ENCODE measurements at places on chromosomes 5 and 9. TPM values are rescaled to one million over a fixed set of nuclear protein-coding genes. Genes with fewer than 3 reads are reported as not detected.

The SLC6A7 gene
- total RNA-seq, result 0.38 TPM

The FBXO4 gene
- total RNA-seq, result 7.9 TPM

The TRIM36 gene
- total RNA-seq, result 55.2 TPM

The SLC25A2 gene
- 0.92 TPM for total RNA-seq

The INSL4 gene
- total RNA-seq, result 0.29 TPM

The SGCD gene
- 4.0 TPM for total RNA-seq

The AHRR gene
- total RNA-seq, result 13.4 TPM

The CHSY3 gene
- total RNA-seq, result 0.86 TPM

The PGM5 gene
- 5.8 TPM for total RNA-seq

The PCDHGA3 gene
- total RNA-seq, result 0.27 TPM

The FOXD4L6 gene
- 0.14 TPM for total RNA-seq

The PPP2R2B gene
- total RNA-seq, result 18.4 TPM

The FCHO2 gene
- total RNA-seq, result 38.5 TPM

The PDE6A gene
- not detected for total RNA-seq

The DRD1 gene
- total RNA-seq, result 0.17 TPM

The EMB gene
- total RNA-seq, result 26.8 TPM

The PCDHGC4 gene
- total RNA-seq, result 0.38 TPM

The PRDM9 gene
- not detected for total RNA-seq

The IL33 gene
- total RNA-seq, result 13.3 TPM

The FAM151B gene
- total RNA-seq, result 2.9 TPM

The ARSI gene
- total RNA-seq, result 1.4 TPM

The N4BP3 gene
- 6.6 TPM for total RNA-seq

The ARL14EPL gene
- total RNA-seq, result not detected

The PCDHGB6 gene
- total RNA-seq, result 4.9 TPM

The KCNN2 gene
- total RNA-seq, result 15.4 TPM

The AMBP gene
- 230 TPM for total RNA-seq

The ADGRD2 gene
- total RNA-seq, result 0.31 TPM

The MEIKIN gene
- total RNA-seq, result not detected

The SLC6A18 gene
- total RNA-seq, result 0.48 TPM

The HAVCR2 gene
- total RNA-seq, result 0.10 TPM

The DAPK1 gene
- 246 TPM for total RNA-seq

The PCDHA1 gene
- not detected for total RNA-seq

The ITGA2 gene
- 8.0 TPM for total RNA-seq

The CMBL gene
- 12.1 TPM for total RNA-seq

The INSL6 gene
- total RNA-seq, result not detected

The ZNF658 gene
- 9.7 TPM for total RNA-seq

The MLANA gene
- total RNA-seq, result 12.1 TPM

The FRMD3 gene
- 8.0 TPM for total RNA-seq

The EPB41L4A gene
- 41.8 TPM for total RNA-seq

The KLF4 gene
- total RNA-seq, result 49.5 TPM

The FOXD4L4 gene
- total RNA-seq, result 0.51 TPM

The GABRB2 gene
- total RNA-seq, result 2.5 TPM

The KIF4B gene
- 0.14 TPM for total RNA-seq

The MARCOL gene
- total RNA-seq, result not detected

The PPIC gene
- total RNA-seq, result 23.4 TPM

The CDX1 gene
- total RNA-seq, result 5.0 TPM

The FTMT gene
- total RNA-seq, result not detected

The SERF1A gene
- total RNA-seq, result 24.6 TPM

The TMEM215 gene
- total RNA-seq, result 0.27 TPM

The FNBP1 gene
- total RNA-seq, result 54.1 TPM

The TEX53 gene
- total RNA-seq, result not detected

The CDH10 gene
- 5.5 TPM for total RNA-seq

The TDRD7 gene
- 7.6 TPM for total RNA-seq

The NFIB gene
- 76.4 TPM for total RNA-seq

The PKD2L2 gene
- not detected for total RNA-seq

The CARD9 gene
- 2.6 TPM for total RNA-seq

All from type B pancreatic cell (in vitro differentiated cells).